HCT116 (cell line): ENCODE measurements at places on chromosomes 1 and 21. TPM values are rescaled to one million over a fixed set of nuclear protein-coding genes. Genes with fewer than 3 reads are reported as not detected.

Gene HSPA6
- total RNA-seq, result not detected

Gene FCN3
- 1.2 TPM for total RNA-seq

Gene GNG12
- 49.6 TPM for total RNA-seq

Gene KRTAP12-1
- total RNA-seq, result not detected

Gene AURKAIP1
- 200 TPM for total RNA-seq

Gene PPIAL4G
- not detected for total RNA-seq

Gene ST6GALNAC3
- total RNA-seq, result 2.2 TPM

GRCh38 chr1:118788463-118788862, 199.7 kb downstream of the TBX15 start:
- H3K4me3 ChIP-seq, result no peak overlapping the region
- DNase-seq, result no peak
- no peak overlapping the region for H3K27ac ChIP-seq
- H3K4me1 ChIP-seq, result no peaks in the 10 kb centered on the region

DNA sequence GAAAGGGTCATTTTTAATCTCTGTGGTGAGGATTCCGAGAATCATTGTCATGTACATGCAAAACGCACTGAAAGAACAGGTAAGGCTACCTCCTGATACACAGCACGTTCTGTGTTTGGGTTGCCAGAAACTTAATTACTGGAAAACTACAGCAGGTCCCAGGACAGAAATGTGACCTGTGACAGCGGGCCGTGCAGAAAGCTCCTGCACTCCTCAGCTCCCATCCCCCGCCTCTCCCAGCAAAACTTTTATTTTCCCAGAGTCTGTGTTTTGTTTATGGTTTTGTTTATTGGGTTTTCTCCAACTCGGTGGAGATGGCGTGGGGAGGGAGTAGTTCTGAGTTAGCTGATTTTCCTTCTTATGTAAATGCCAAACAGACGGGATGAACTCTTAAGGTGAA, 44.7 kb downstream of the SLC44A3 start:
- H3K4me3 ChIP-seq, result no peak overlapping the region
- no peak for DNase-seq
- no peaks in the 10 kb centered on the region for H3K27me3 ChIP-seq
- peak overlapping the region; percentile 79 for H3K27ac ChIP-seq
- peaks cover 46% of the 10 kb centered on the region for H3K4me1 ChIP-seq

GRCh38 chr1:182604175-182605164, at the start of gene RGS16:
Gene RGS16 (minus strand): TSS chr1:182604389. CDS start chr1:182604259, 130 bp downstream.
- H3K4me3 ChIP-seq, result peak within 1 kb of the TSS; percentile 82
- peak; percentile 84 for DNase-seq
- H3K27ac ChIP-seq, result no peak within 1 kb of the TSS; the same call in 1 of the 2 replicates
- peaks cover 16% of the 10 kb centered on the region; the same call in 1 of the 2 replicates for H3K36me3 ChIP-seq
- H3K4me1 ChIP-seq, result no peaks in the 10 kb centered on the region; the same call in 1 of the 2 replicates
- H3K27me3 ChIP-seq, result no peaks in the 10 kb centered on the region

GRCh38 chr1:10825592-10825991, 29.1 kb upstream of the CASZ1 start:
- H3K27ac ChIP-seq, result no peak overlapping the region
- H3K27me3 ChIP-seq, result no peaks in the 10 kb centered on the region
- peaks cover 15% of the 10 kb centered on the region for H3K4me1 ChIP-seq
- DNase-seq, result no peak

DNA sequence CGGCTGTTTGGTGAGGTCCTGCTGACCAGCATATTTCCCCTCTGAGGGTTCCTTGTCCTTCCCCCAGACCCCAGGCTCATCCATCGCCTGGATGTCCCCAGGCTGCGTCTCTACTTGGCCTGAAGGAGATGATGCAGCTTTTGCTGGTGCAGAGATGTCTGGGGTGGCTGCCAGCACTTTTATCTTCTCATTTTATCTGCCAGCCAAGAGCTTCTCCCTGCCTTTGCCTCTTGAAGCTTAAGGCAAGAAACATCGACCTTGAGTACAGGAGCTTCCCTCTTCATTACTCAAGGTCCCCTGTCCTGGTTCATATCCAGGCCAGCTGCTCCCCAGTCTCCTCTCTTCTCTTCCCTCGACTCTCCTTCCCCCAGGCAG, 9.2 kb upstream of the H6PD start:
- DNase-seq, result no peak
- no peak overlapping the region for H3K27ac ChIP-seq
- peaks cover 7% of the 10 kb centered on the region for H3K4me1 ChIP-seq
- no peaks in the 10 kb centered on the region for H3K27me3 ChIP-seq
- no peak overlapping the region for H3K4me3 ChIP-seq

- H3K36me3 ChIP-seq, result no peaks in the 10 kb centered on the region
- no peaks in the 10 kb centered on the region for H3K27me3 ChIP-seq
- H3K27ac ChIP-seq, result no peak overlapping the region
- no peaks in the 10 kb centered on the region for H3K4me1 ChIP-seq
- no peak overlapping the region for H3K4me3 ChIP-seq
Measured at GRCh38 chr1:185816460-185816859, 82.3 kb downstream of the HMCN1 start.

DNA sequence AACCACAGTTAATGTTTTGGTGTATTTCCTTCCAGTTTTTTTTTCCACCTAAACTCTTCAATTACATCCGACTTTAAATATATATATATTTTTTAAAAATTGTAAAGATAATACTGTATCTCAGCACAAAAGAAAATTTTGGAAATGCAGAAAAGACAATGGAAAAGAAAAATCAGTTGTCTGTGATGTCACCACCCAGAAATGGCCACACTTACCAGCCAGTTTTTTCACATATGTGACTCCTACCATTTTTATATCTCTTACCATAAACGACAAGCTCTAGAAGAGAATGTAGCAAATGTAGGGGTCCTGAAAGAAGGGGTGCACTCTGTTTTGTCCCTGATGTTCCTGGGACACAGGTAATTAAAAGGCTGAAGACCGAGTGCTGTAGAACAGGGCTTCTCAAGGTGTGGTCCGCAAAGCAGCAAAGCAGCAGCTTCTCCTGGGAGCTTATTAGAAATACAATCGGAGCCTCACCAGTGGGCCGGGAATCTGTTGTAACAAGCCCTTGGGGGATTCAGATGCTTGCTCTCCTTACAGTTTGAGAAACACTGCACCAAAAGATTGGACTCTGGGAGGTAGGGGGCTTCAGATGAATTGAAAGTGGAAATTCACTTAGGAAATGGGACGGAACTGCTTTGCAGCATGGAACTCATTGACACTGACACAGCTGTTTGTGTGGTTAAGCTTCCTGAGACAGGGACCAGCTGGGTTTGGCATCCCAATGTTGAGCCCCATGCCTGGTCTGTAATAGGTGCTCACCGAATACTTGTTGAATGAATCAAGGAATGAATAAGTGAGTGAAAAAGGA, 44.1 kb downstream of the ALPL start:
- H3K27ac ChIP-seq, result no peak overlapping the region
- no peaks in the 10 kb centered on the region for H3K4me1 ChIP-seq
- no peak for DNase-seq
- peaks cover 9% of the 10 kb centered on the region; the same call in 1 of the 2 replicates for H3K27me3 ChIP-seq

DNA sequence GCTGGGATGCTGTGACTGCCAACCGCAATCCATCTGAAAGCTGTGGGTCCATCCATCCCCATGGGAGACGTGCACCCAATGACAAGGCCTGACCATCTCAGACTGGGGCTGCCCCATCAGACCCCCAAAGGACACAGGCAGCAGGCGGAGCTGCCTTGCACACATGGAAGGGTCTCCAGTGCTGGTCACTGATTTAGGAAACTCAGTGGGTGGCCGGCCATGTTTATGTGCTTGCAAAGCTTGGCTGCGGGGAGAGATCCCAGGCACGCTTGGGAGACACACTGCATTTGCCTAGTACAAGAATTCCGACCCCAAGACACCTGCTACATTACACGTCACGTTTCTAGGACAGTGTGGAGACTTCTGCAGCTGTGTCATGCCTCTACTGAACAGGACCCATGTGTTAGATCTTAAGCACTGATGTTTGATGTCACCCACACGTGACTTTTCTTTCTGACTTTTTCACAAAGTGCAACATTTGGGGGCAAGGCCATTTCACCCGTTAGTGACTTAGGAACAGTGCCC, 181.4 kb downstream of the CLIC6 start:
- peaks cover 33% of the 10 kb centered on the region for H3K4me1 ChIP-seq
- no peaks in the 10 kb centered on the region for H3K27me3 ChIP-seq
- no peak overlapping the region for H3K27ac ChIP-seq
- no peak overlapping the region for H3K4me3 ChIP-seq

DNA sequence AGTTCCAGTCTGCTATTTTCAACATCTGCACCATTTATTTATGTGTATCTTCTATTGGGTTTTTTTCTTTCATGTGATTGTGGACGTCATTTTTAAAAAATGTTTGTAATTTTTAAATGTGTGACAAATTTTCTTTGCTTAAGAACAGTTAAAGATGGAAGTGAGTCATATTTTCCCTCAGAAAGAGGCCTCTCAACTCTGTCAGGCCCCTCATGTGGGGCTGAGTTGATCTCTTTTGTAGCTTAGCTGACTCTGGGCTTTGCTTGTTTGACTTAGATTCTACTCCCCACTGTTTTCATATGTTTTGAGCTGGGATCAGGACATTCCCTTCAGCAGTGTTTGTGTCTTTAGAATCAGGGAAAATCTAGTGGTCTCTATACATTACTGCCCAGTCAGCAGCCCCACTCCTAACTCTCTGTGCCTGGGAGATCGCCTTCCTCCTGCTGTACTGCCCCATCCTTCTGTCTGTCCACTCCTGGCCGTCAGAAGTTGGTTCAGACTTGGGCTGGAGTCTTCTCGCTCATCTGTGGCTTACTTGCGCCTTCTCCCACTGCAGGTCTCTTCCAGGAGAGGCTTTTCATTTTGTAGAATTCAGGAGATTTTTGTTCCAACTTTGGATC, 137.4 kb downstream of the DYRK1A start:
- no peak overlapping the region for H3K27ac ChIP-seq
- no peaks in the 10 kb centered on the region for H3K27me3 ChIP-seq
- no peak overlapping the region for H3K4me3 ChIP-seq

DNA sequence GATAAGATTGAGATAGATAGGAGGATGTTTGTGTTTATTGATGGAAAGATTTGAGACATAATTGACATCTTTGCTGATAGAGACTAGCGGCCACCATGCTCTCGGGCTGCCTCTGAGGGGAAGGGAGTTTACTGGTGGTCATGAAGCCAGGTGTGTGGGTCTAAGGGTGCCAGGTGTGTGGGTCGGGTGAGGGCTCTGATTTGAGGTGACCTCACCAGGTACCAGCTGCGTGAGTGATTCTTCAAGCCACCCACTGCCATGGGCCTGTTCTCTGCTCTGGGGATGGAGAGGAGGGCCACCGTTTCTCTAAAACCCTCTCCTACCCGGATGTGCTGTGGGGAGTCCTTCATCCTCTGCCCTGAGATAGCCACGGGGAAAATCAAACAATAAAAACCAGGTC, 3.2 kb downstream of the UBASH3A start:
- no peak overlapping the region for H3K4me3 ChIP-seq
- no peaks in the 10 kb centered on the region for H3K4me1 ChIP-seq
- H3K27ac ChIP-seq, result no peak overlapping the region
- DNase-seq, result no peak
- no peaks in the 10 kb centered on the region for H3K36me3 ChIP-seq
- no peaks in the 10 kb centered on the region for H3K27me3 ChIP-seq

- H3K4me3 ChIP-seq, result no peak overlapping the region
- H3K27me3 ChIP-seq, result no peaks in the 10 kb centered on the region; the same call in 1 of the 2 replicates
- H3K27ac ChIP-seq, result no peak overlapping the region
- H3K4me1 ChIP-seq, result no peaks in the 10 kb centered on the region
Measured at GRCh38 chr1:9093581-9093980, 24.1 kb upstream of the SLC2A5 start.

DNA sequence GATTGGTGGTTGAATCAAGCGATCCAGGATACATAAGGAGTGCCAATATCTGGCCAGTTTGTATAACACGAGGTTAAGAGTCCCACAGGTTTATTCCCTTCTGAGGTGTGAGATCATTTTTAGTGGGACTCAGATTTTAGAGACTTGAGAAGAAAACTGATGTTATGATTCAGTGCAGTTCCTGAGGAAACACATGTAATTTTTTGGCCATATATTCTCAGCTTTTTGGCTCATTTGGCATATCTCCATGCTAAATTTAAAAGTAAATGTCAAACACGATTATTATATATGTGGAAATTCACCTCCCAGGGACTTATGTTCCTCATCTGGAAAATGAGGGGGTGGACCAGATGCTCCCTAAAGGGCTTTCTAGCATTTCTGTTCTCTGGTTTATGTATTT, 39.2 kb upstream of the SERBP1 start:
- H3K36me3 ChIP-seq, result no peaks in the 10 kb centered on the region
- no peaks in the 10 kb centered on the region for H3K27me3 ChIP-seq
- H3K27ac ChIP-seq, result no peak overlapping the region
- no peak for DNase-seq

DNA sequence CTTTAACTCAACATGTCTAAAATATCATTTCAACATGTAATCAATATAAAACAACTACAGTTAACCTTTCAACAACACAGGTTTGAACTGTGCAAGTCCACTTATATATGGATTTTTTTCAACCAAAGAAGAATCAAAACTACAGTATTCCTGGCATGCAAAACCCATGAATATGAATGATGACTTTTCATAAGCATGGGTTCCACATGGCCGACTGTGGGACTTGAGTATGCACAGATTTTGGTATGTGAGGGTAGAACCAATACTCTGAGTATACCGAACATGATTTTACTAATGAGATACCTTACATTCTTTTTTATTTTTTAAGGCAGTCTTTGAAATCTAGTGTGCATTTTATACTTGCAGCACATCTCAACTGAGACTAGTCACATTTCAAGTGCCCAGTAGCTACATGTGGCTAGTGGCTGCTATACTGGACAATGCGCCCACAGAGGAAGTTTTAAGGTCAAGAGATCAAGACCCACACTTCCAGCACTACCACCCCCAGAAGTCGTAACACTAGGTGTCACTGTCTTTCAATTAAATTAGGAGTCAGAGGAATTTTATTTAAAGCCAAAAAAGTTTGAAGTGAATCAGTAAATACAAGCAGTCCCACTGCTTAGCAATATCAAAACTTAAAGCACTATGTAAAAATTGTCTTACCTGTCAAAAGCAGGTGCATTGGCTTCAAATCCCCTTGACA, 40.0 kb downstream of the SYNJ1 start:
- H3K27ac ChIP-seq, result no peak overlapping the region
- DNase-seq, result no peak
- H3K4me1 ChIP-seq, result no peaks in the 10 kb centered on the region
- H3K36me3 ChIP-seq, result no peaks in the 10 kb centered on the region

DNA sequence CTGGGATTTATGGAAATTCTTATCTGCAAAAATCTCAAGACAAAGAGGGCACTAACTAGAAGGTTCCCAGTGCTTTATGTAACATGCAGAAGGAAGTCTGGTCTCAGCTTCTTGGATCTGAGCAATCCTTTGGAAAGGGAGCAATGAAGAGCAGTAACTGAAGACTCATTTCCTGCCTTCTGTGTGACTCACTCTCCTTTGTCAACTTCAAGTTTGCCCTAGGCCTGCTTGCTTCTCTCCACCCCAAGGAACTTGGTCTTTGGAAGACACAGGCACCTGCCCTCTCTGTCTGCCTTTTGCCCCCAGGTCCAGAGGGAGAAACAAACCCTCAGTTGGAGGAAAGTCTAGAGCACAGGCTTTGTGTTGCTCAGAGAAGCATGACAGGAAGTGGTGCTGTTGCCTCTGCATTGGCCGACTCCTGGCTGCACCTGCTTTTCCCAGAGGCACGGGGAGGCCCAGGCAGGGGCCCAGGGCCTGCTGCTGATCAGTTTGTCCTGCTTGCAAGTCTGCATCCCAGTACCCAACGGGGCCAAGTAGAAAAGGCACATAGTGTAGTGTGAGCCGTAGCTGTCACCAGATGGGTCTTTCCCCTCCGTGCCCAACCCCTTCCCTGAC, 137.2 kb downstream of the DHRS3 start:
- peak overlapping the region; percentile 68 for H3K27ac ChIP-seq
- no peaks in the 10 kb centered on the region for H3K36me3 ChIP-seq
- peaks cover 72% of the 10 kb centered on the region for H3K4me1 ChIP-seq
- H3K27me3 ChIP-seq, result no peaks in the 10 kb centered on the region
- no peak overlapping the region for H3K4me3 ChIP-seq

- no peak for DNase-seq
- no peaks in the 10 kb centered on the region for H3K36me3 ChIP-seq
- H3K27me3 ChIP-seq, result no peaks in the 10 kb centered on the region
- no peak overlapping the region for H3K27ac ChIP-seq
Measured at GRCh38 chr1:219582296-219582695, 30.6 kb downstream of the ZC3H11B start.
